ENCODE measurements at places on chromosomes 7 and 10.

GRCh38 chr10:21813946-21814345 is 189.6 kb downstream of the DNAJC1 start:
- DNase-seq: no peak

GRCh38 chr10:17756557-17757217 is 4.7 kb downstream of the TMEM236 start:
- no peak for DNase-seq

- no peak for DNase-seq
Measured at GRCh38 chr10:51617576-51618235, 81.7 kb downstream of the CSTF2T start.

DNA sequence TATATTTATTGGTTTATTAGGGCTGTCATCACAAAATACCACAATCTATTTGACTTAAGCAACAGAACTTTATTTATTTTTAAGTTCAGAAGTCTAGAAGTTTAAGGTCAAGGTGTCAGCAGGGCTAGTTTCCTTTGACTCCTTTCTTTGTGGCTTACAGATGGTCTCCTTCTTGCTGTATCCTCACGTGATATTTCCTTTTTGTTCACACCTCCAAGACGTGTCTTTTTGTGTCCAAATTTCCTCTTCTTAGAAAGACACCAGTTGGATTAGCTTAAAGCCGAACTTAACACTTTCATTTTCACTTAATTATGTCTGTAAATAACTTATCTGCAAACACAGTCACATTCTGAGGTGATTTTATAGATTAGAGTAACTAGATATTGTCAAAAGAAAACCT is 631.4 kb upstream of the POT1 start:
- peak; percentile 62 for DNase-seq

- DNase-seq: no peak
Measured at GRCh38 chr10:31927884-31928548, 615 bp downstream of the ARHGAP12 start.

- DNase-seq: no peak
Measured at GRCh38 chr7:149280151-149280550, 18.2 kb downstream of the ZNF783 start.

- DNase-seq: no peak
Measured at GRCh38 chr10:81036257-81036656, 498.6 kb downstream of the SH2D4B start.

All from NCI-H2029 treated with DMSO at 0.1 percent for 48 hours (cell line).